Pulmonary artery endothelial cell (primary cell): ENCODE measurements at places on chromosomes 3 and 15. TPM values are rescaled to one million over a fixed set of nuclear protein-coding genes. Genes with fewer than 3 reads are reported as not detected.
A peak's percentile ranks its signal among the peaks of the same experiment; 100 is the strongest.

The SLC9C1 gene
- under 0.01 and 0.11 TPM in 2 replicates for total RNA-seq

The MYH15 gene
- 0.21 and 0.26 TPM in 2 replicates for total RNA-seq

The APBA2 gene
- 42.1 and 44.5 TPM in 2 replicates for total RNA-seq

DNA sequence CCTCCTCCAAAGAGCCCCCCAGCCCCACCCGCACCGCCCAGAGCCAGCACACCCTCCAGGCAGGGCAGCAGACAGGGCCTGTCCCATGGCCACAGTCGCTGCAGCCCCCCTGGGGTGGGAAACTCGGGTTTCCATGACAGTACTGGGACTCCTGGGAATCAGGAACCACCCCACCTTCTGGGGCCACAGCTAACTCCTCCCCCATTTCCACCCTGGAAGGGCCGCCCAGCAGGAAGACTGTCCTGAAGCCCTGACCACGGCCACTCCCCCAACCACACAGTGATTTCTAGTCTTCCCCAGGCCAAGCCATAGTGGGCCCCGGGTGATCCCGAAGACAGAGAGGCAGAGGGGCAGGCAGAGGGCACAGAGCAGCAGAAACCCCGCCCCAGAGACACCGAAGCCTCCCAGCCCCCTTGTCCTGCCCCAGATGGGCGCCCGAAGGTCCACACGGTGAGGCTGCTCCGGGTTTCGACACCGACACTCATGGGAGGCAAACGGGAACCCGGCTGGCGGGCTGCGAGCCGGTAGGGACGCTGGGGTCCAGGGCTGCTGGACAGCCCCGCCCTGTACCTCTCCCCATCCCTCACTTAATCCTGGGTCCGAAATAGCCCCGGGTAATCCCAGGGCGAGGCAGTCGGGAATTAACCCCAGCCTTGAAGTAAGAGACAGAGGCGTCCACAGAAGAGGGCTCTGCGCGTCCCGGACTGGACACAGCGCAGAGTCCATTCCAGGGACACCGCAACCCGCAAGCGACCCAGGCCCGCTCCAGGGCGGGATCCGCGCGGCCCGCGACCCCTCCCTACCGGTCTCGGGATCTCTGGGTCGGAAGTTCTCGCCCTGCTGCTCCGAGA, 138.4 kb downstream of the NUP210 start:
- no peak for DNase-seq

DNA sequence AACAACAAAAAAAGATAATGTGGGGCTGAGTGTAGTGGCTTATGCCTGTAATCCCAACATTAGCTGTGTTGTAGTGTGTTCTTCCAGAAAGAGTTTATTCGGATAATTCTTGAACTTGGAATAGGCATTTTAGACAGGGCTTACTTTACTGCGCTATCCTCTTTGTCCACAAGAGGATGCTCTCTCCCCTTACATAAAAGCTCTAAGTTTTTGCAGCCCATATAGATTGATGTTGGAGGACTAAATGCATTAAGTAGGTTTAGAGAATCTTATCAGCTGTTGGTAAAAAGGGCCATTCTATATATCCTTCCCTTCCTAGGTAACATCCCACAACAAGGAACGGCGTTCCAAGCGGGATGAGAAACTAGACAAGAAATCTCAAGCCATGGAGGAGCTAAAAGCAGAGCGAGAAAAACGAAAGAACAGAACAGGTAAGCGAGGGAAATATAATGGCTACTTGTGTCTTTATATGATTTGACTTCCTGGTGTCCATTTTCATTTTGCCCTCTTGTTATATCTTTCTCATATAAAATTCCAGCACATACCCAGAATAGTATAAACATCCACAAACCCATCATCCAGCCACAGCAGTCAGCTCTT, 27.8 kb upstream of the ITPKA start:
- peak; percentile 24 for DNase-seq

GRCh38 chr3:42873221-42873982, 2.3 kb downstream of the CYP8B1 start:
- DNase-seq, result no peak

DNA sequence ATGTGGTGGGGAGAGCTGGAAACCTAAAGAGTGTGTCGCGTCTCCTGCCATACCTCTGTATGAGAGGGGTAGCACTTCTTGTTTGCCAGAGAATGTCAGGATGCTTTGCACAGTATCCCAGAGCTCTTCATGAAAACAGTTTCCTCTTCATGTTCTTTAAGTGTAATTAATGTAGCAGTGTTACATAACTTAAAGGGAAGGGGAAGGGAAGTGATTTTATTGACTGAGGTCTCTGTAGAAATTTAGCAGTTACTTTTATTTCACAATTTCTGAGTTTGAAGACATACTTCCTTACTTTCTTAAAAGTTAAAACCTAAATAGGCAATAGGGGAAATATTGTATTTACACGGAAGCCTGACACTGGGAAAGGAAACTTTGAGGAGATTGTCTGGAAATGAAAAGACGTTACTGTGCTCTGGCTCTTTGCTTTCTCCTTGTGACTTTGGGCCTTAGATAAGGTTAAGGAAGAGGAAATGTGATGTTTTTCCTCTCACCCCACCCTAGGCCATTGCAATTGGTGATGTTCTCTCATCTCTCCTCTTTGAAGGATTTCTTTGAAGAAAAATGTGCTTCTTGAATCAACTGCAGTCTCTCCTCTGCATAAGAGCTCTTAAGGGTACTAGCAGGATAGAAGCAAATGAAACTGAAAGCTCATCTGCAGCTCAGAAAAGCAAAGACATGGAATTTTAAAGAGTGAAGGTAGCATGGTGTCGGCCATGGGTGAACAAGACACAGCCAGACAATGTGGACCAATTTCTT, 6.0 kb downstream of the NXPE3 start:
- no peak for DNase-seq

The RBMS3 gene
- total RNA-seq, result 49.5 and 56.3 TPM in 2 replicates

GRCh38 chr3:89912031-89912430, 804.6 kb downstream of the EPHA3 start:
- DNase-seq, result no peak

The GABRA5 gene
- total RNA-seq, result not detected in 2 replicates

The MBNL1 gene
- total RNA-seq, result 361 and 452 TPM in 2 replicates

DNA sequence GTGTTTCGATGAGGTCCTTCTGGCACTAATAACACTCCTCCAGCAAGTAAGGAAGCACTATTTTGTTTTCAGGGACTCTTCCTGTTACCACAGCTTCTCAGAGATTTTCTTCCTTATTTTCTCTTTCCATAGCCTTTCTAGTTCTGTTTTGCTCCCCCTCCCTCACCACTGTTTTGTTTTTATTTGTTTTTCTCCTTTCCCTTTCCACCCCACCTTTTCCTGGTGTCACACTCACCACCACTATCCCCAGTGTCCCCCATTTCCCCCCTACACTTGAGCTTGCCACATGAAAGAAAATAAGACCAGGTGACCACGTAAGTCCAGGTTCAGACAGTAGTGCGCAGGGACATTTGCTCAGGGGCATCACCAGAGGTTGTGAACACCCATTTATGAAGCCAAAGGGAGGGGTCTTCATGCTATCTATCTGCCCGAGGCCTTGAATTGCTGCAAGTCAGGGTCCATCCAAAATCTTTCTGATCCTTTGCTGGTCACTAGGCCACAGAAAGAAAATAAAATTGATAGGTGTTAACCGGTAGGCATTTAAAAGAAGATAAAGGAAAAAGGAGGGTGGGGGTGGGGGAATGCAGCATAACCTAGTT, 1.4 kb upstream of the RFTN1 start:
- DNase-seq, result no peak

GRCh38 chr3:97673357-97673997, 91.1 kb upstream of the ARL6 start:
- no peak for DNase-seq

DNA sequence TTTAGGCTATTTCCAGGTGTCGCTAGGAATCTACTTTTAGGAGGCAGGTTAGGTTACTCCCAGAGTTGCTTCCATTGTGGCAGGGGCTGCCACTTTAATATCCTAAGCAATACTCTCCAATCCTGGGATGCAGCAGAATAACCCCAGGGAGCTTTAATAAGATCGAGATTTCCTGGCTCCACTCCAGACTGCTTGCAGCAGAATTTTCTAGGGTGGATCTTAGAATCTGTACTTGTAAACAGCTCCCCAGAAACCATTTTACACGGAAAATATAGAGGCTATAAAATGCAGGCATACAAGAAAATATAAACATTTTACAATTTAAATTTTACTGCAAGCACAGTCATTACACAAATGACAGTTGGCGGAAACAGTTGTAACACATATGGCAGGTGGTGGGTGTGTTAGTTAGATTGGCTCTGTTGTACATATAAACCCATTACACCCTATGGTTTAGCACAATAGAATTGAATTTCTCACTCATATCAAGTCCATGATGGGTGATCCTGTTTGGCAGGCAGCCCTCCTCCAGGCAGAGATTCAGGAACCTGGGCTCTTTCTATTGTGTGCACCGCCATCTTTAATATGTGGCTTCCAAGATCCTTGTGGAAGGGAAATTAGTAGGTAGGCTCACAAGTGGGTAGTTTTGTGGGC, 35.0 kb upstream of the TNFAIP8L3 start:
- no peak for DNase-seq

The SLITRK3 gene
- total RNA-seq, result not detected in 2 replicates

The AADAC gene
- not detected in 2 replicates for total RNA-seq

DNA sequence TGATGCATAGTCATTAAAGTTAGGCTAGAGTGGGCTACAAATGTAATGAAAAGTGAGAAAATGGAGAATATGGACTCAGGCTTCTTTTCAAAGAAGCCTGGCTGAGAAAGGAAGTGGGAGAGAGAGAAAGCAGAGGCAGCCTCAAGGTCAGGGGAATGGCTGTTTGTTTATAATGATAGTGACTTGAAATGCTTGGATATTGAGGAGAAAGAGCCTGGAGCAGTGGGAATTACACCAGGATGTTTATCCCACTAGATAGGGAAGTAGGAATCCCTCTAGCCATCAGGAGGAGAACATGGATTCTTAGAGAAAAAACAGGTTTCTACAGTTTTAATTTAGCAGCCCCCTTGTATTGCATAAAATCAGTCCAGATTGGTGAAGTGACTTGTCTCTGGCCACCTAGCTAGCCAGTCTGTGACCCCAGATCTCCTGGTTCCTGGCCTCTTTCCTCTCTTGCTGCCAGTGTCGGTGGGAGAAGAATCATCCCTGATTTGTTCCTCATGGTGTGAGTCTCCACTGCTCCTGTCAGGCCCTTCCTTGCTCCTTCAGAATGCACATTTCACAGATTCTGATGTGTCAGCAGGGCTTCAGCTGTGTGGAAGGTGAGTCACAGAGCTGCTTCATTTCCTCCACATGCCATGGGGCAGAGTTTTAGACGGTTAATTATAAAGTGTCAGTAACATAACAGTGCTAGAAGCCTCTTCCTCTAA, 32.9 kb downstream of the SEMA6D start:
- peak; percentile 65 for DNase-seq

GRCh38 chr3:125381314-125381713, 6.2 kb upstream of the ZNF148 start:
- no peak for DNase-seq

The CSK gene
- 39.5 and 46.1 TPM in 2 replicates for total RNA-seq

DNA sequence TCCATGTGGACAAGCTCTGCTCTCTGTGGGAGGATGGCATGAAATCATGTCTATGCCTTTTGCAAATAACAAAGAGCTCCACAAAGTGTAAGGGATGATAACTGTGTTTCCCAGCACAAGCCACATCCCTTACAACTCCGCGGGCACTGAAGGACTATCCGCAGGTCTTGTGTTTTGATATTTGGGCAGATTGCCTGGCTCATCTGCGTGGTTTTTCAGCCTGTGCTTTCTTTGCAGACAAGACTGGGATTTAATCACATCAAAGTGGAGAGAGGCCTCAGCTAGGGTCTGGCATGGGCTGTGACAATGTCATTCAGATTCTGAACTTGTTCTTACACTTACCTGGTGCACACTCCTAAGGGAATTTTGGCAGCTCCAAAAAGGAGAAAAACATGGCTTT, 30.2 kb upstream of the CA12 start:
- DNase-seq, result no peak

GRCh38 chr3:176807938-176808337, 389.3 kb downstream of the TBL1XR1 start:
- DNase-seq, result no peak
